Stimulated activated CD8-positive, alpha-beta memory T cell treated with anti-CD3 and anti-CD28 coated beads, Interleukin-4, amount 100 ng/mL, for 1 hour (primary cell): ENCODE measurements at places on chromosomes 12 and 14.

GRCh38 chr12:59570145-59570544 lies 25.7 kb upstream of the SLC16A7 start:
- no peak for DNase-seq

- DNase-seq: no peak
Observed at GRCh38 chr14:74571441-74571841, 40.6 kb downstream of the LTBP2 start.

DNA sequence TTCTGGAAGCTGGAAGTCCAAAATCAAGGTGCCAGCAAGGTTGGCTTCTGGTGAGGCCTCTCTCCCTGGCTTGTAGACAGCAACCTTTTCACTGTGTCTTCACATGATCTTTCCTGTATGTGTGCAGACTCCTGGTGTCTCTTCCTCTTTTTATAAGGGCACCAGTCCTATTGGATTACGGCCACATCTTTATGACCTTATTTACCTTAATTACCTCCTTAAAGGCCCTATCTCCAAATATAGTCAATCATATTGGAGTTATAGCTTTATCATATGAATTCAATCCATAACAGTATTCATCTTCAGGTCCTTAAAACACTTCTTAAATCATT lies 21.2 kb upstream of the GARIN2 start:
- DNase-seq: no peak

- DNase-seq: no peak
Observed at GRCh38 chr12:32255588-32255987, 143.8 kb upstream of the FGD4 start.

GRCh38 chr12:41521872-41522379 lies 333.8 kb downstream of the PDZRN4 start:
- no peak for DNase-seq

DNA sequence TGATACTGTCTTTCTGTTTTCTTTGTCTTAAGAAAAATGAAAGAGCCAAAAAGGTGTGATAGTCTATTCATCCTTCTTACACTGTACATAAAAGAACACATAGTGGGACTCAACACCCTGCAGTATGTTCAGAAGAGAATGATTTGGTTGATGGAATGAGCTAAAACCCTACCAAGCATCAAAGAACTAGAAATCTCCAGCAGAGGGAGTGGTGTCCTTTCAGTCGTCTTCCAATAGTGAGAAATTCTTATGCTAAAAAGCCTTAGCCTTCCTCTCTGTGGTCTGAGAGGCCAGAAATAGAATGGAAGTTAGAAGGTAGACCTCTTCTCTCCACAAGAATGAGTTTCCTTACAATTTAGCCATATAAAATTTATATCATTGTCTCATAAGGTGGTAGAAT lies 393.4 kb upstream of the SEL1L start:
- no peak for DNase-seq

DNA sequence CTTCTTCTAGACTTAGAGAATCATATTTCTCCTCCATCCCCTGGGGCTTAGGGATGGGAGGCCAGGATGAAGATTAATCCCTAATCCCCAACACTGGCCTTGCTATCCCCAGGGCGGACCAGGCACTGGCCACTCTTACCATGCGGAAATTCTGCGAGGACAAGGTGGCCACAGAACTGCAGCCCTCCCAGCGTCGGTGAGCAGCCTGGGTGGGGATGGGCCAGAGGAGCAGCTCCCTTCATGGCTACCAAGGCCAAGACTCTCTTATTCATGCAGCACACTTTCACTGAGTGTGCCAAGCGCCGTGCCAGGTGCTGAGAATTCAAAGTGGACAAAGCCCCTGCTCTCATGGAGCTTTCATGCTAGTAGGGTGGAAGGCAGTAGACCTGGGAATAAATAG lies 7.0 kb downstream of the TNS2 start:
- DNase-seq: no peak

DNA sequence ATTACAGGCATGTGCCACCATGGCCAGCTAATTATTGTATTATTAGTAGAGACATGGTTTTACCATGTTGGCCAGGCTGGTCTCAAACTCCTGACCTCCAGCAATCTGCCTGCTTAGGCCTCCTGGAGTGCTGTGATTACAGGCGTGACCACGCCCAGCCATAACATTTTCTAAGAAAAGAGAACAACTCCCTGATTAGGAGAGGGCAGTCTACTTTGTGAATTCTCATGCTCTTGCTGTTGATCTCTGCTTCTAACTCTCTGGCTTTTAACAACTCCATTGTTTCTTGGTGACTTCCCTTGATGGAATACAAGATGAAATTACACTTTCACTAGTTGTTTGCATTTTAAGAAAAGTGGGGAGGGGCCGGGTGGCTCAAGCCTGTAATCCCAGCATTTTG lies 33.6 kb downstream of the SSH1 start:
- no peak for DNase-seq

GRCh38 chr14:59677771-59678231 lies 101.2 kb upstream of the CCDC175 start:
- DNase-seq: no peak

GRCh38 chr12:27549236-27549800 lies 25.3 kb downstream of the PPFIBP1 start:
- DNase-seq: no peak

GRCh38 chr14:79781882-79782281 lies 429.4 kb downstream of the DIO2 start:
- DNase-seq: no peak

GRCh38 chr14:52349731-52350130 lies 35.6 kb downstream of the PTGER2 start:
- DNase-seq: no peak

DNA sequence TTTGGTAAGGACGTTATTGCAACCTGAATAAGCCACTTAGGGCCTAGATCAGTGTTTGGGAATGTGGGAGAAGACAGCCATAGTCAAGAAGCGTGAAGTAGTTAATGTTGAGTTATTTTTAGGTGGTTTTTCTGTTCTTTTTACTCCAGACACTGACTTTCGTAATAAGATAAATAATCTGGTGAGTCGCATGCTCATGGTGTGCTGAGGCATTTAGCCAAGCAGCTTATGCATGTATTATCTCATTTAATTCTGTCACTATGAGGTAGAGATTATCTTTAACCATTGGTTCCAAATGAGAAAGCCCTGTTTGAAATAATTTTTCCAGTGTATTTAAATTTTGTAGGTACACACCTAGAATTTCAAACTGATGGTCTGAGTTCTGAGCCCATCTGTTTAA lies 67.3 kb downstream of the RCOR1 start:
- no peak for DNase-seq
